ENCODE measurements at places on chromosomes 2 and 18.

DNA sequence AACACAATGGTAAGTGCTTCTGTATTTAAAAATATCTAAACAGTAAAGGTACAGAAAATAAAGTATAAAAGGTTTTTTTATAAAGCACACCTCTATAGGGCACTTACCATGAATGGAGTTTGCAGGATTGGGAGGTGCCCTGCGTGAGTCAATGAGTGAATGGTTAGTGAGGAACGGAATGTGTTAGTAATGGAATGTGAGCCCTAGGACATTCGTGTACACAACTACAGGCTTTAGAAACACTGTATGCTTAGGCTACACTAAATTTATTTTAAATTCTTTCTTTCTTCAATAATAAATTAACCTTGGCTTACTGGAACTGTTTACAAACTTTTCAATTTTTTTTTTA lies 337.9 kb upstream of the SLC39A10 start:
- DNase-seq: peak; percentile 37

- DNase-seq: no peak
Measured at GRCh38 chr2:173720306-173720705, 244.9 kb downstream of the SP3 start.

- DNase-seq: no peak
Measured at GRCh38 chr2:37355735-37356134, 11.3 kb downstream of the QPCT start.

- peak; percentile 7 for DNase-seq
Measured at GRCh38 chr2:66925128-66925527, 472.0 kb upstream of the ETAA1 start.

GRCh38 chr2:16194530-16194929 lies 254.2 kb downstream of the MYCN start:
- no peak for DNase-seq

GRCh38 chr2:145625111-145625510 lies 1105.2 kb upstream of the ZEB2 start:
- DNase-seq: no peak

- no peak for DNase-seq
Measured at GRCh38 chr2:36570416-36570815, 27.6 kb downstream of the FEZ2 start.

GRCh38 chr2:27264753-27265535 lies 2.1 kb upstream of the SLC30A3 start:
- peak; percentile 87 for DNase-seq

DNA sequence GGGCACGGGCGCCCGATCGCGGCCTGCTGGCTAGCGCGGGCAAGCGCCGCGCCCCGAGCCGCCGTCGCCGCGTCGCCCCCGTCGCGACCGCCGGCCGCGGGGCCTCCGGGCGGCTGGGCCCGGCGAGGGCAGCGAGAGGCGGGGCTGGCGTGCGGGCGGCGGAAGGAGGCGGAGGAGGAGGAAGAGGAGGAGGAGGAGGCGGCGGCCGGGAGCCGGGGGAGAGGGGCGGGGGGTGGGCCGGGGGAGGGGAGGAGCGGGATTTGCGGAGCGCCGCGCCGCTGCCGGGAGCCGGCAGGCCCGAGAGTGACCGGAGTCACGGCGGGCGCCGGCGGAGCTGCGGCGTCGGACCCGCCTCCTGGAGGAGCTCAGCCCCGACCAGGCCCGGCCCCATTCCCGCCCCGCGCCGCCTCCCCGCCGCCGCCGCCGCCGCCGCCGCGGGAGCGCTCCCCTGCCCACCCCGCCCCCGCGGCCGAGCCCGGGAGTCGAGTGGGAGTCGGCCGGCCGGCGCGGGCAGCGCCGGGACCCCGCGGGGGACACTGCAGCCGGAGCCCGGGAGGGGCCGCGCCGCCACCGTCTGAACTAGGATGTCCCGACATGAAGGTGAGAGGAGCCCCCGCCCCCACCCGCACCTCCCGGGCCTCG lies at the start of gene KCMF1:
TSS of gene KCMF1 (plus strand) at position 294 of the 642 bp plus-strand sequence. CDS start at position 585, 291 bp downstream.
- peak; percentile 84 for DNase-seq

GRCh38 chr2:49042488-49042887 lies 111.8 kb downstream of the FSHR start:
- DNase-seq: no peak
